ENCODE measurements at places on chromosomes 5 and 9.

- DNase-seq = no peak
These were observed 28.3 kb upstream of the PTGS1 start for GRCh38 chr9:122342323-122343050.

GRCh38 chr9:79661279-79661678 lies 89.5 kb downstream of the TLE4 start:
- DNase-seq = no peak

GRCh38 chr9:95836072-95836471 lies 39.4 kb upstream of the ERCC6L2 start:
- DNase-seq = no peak

- DNase-seq = no peak
These were observed 1.9 kb upstream of the SNAPC3 start for GRCh38 chr9:15420796-15421195.

DNA sequence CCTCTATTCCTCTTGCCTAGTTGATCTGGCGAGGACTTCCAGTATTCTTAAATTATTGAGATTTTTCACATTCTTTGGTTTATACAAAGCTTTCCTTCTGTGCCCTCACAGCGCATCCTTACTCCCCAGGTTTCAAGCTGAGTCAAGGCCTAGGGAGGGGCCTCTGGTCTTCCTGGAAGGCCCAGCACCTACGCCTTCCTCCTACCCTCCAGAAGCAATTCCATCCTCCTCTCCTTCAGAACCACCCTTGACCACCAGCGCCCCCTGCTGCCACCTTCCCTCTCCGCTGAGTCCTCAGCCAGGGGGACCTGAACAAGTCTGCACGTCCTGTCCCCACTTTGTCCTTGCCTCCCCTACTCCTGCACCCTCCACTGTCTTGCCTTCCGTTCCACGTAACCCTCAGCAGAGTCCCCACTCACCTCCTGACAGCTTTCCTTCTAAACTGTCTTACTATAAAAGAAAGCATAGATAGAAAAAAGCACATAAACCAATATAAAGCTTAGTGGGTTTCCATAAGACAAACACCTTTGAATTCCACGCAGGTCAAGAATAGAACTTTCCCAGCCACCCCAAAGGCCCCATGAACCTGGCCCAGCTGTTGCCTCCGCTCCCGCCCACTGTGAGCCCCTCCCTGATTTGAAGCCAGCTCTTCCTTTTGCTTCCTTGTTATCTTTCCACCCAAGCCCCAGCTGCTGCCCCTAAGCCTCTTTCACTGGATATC lies 63.0 kb upstream of the CTSL start:
- peak; percentile 75 for DNase-seq

GRCh38 chr5:124747791-124748686 lies 1.6 kb upstream of the ZNF608 start:
- DNase-seq = peak; percentile 55

- no peak for DNase-seq
These were observed 82.7 kb upstream of the PANK3 start for GRCh38 chr5:168661593-168662485.

- DNase-seq = no peak
These were observed 577.2 kb upstream of the ZNF608 start for GRCh38 chr5:125323613-125324012.
